Smooth muscle cell of bladder (primary cell): ENCODE measurements at places on chromosomes 4 and X. TPM values are rescaled to one million over a fixed set of nuclear protein-coding genes. Genes with fewer than 3 reads are reported as not detected.

LRRC66 gene
- total RNA-seq = 0.43 and 0.46 TPM in 2 replicates

ZNF718 gene
- 1.7 and 3.6 TPM in 2 replicates for total RNA-seq

KLB gene
- not detected in 2 replicates for total RNA-seq

POF1B gene
- total RNA-seq = not detected in 2 replicates

SLC25A53 gene
- total RNA-seq = 10.1 and 11.0 TPM in 2 replicates

AKAP14 gene
- not detected in 2 replicates for total RNA-seq

MAGEE2 gene
- total RNA-seq = not detected in 2 replicates

SPANXB1 gene
- total RNA-seq = not detected in 2 replicates

MSX1 gene
- 6.4 and 7.8 TPM in 2 replicates for total RNA-seq

LNX1 gene
- 1.7 and 6.5 TPM in 2 replicates for total RNA-seq

PRDM5 gene
- 17.7 and 19.3 TPM in 2 replicates for total RNA-seq

SSX3 gene
- not detected in 2 replicates for total RNA-seq
